ENCODE measurements at places on chromosomes 13 and 19.

DNA sequence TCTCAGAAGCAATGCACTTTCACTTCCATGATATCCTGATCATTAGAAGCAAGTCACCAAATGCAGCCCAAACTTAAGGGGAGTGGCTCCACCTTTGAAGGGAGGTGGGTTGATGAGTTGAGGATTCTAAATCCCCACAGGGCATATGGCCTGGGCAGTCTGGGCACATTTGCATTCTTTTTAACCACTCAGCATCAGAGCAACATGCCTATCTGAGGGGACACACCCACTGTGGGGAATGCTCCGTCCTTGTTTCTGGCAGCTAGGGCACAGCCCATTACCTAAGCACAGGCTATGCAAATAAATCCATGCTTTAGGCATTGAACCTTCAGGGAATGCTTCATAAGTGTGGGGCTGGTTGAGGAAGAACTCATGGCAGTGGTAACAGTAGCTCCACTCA is 12.3 kb upstream of the SACS start:
- DNase-seq, result no peak

GRCh38 chr13:93466502-93467036 is 240.0 kb downstream of the GPC6 start:
- DNase-seq, result no peak

DNA sequence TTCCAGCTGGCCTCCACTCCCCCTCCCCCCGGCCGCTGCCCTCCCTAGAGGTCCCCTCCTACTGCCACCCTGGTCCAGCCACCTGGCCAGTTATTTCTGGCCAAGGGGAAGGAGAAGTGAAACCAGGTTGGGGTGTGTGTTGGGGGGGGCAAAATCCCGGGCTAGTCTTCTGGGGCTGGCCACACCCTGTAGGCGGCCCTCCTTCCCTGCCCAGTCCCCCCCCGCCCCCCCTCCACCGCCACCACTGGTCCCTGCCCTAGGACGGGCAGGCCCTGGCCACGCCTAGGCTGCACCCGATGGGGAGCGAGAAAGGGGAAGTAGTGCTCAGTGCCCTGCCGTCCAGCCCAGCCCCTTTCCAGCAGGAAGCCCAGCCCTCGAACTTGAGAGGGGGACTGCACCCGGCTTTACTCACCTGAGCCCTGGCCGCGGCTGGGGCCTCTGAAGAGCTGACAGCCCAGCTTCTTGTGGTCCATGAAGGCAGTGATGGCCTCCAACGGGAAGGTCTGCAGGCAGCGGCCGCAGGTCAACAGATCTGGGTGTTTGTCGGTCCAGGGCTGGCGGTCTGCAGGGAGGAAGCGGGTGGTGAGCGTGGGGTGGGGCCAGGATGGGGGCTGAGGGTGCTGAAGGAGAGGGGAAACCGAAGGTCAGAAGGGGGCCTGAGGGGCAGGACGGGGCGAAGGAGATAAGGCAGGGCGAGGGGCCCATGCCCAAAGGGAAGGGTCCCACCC is 813 bp downstream of the ZNF296 start:
- no peak for DNase-seq

GRCh38 chr13:51587372-51587771 is 3.1 kb downstream of the WDFY2 start:
- no peak for DNase-seq

DNA sequence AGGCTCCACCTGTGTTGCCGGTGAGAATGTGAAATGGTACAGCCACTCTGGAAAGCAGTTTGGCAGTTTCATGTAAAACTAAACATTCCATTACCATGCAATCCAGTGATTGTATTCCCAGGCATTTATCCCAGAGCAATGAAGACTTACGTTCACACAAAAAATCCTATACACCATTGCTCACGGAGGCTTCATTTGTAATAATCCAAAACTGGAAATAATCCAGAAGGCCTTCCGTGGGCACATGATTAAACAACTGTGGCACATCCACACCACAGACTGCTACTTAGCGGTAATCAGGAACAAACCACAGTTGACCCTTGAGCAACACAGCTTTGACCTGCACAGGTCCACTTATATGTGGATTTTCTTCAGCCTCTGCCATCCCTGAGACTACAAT is 339.7 kb downstream of the MTUS2 start:
- DNase-seq, result no peak

- DNase-seq, result no peak
Measured at GRCh38 chr19:37980419-37981170, 73.6 kb downstream of the SIPA1L3 start.

DNA sequence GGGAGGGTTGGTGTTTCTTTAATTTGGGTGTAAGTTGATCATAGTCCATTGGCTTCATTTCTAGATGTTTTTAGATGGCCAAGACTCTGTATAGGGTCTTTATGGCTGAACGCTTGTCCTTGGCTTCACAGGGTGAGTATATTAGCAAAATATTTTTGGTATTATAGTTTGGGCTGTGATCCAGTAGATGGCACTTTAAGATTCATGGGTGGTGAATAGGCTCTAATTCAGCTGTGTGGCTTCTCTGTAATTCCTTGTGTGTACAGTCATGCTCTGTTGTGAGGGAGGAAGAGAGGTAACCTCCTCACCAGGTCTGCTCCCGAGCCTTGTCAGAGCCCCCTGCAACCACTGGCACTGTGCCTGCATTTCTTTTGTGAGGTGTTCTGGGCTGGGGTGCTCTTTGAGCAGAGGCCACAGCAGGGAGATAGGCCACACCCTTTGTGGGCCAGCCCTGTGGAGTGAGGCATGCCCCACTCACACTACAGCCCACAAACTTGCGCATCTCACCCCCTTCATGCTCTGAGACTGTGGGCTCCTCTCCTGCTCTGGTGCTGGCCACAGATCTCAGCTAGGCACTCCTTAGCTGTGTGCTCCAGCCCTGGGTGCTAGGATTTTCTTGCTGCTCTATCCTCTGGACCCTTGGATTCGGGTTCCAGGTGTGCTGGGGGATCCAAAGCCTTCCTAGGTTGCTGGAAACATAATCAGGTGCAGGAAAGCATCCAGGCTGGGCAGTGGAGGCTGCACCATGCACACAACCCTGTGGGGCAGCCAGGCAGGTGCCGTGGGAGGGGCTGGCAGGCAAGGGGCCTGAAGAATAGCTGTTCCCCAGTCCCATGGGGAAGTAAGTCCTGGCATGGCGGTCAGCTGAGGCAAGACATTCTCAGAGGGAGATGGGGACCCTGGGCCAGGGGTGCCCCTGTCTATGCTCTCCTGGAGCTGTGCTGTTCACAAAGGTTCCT is 193.9 kb downstream of the GPC5 start:
- DNase-seq, result no peak

- peak; percentile 3 for DNase-seq
Measured at GRCh38 chr13:74040200-74040599, 94.0 kb downstream of the KLF12 start.

GRCh38 chr19:38815059-38816001 is 2.6 kb upstream of the LGALS4 start:
- no peak for DNase-seq

DNA sequence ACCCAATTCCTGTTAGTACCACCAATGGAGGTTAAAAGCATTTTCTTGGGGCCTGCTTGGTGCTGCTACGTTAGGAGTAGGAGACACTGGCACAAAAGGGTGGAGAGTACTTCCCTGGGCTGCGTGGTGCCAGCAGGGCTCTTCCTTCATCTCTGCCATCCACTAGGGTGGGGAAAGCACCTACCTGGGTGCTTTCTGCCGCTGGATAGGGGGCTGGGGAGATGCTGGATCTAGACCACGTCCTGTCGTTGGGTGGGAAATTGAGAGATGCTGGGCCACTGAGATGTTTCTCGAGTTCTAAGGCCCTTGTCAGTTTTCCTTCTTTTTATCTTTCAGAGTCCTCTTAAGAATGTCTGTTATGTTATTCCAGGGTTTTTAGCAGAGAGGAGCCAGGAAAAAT is 6.7 kb upstream of the FCGBP start:
- DNase-seq, result no peak

GRCh38 chr13:74251778-74252519 is 117.7 kb upstream of the KLF12 start:
- DNase-seq, result no peak

DNA sequence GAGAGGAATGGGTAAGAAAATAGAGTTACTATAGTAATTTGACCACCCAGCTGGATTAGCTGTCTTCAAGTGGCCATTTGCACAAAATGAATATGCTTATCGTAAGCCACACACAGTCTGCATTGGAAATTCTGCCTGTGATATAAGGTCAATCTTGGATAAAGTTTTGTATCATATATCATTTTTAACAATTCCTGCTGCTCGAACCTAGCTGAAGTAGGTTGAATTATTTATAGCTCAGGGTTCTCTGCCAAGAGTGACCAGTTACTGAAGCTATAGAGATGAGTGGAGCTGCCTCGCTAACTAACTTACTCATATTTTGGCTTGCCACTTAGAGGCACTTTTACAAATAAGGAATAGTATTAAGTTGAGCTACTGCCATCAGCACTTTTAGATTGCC is 220.9 kb downstream of the RGCC start:
- DNase-seq, result no peak

DNA sequence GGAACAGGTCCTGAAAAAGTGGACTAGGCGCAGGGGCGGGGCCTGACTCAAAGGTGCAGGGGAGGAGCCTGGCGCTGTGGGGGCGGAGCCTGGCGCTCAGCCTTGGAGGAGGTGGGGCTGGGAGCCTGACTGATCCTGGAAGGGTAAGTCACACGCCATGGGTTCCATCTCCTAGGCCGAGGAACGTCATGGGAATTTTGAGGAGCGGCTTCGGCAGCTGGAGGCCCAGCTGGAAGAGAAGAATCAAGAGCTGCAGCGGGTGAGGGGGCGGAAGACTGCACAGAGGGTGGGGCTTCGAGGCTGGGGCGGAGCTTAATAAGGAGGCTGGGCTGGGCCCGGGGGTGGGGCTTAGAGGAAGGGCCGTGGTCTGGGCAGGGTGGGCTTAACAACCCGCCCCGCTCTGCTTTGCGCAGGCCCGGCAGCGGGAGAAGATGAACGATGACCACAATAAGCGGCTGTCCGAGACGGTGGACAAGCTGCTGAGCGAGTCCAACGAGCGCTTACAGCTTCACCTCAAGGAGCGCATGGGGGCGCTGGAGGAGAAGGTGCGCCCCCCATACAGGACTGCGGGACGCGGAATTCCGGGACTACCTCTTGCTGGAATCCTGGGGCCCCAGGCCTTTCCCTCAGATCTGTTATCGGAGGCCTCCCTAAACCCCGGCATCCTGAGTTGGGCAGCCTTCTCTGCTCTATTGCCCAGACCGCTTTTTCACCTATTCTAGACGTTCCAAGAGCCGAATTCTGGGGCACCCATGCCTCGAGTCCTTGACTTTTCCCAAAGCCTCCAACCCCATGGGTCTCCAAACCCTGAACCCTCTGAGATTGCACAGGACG is 14.5 kb downstream of the PPFIA3 start:
- DNase-seq, result no peak

GRCh38 chr19:50492303-50493052 is 15.8 kb upstream of the GARIN5A start:
- no peak for DNase-seq

DNA sequence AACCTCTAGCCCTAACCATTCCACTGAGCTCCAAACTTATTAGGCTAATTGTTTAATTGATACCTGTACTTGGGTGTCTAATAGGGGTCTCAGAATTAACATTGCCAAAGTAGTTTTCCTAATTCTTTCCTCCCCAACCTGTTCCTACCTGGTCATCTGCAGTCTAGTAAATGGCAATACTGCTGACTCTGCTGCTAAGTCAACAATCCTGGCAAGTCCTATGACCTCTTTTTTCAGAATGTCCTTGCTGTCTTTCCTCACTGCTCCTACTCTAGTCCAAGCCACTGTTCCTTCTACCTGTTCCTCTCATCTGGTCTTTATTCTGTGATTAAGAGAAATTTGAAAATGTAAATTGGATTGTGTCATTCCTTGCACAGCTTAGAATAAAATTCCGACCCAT is 143.9 kb downstream of the MTUS2 start:
- DNase-seq, result no peak

GRCh38 chr19:32241932-32242710 is 103.3 kb upstream of the ZNF507 start:
- DNase-seq, result no peak

- no peak for DNase-seq
Measured at GRCh38 chr19:1189419-1189818, 15.4 kb upstream of the SBNO2 start.

- DNase-seq, result no peak
Measured at GRCh38 chr13:28655561-28655960, 3.4 kb upstream of the POMP start.

DNA sequence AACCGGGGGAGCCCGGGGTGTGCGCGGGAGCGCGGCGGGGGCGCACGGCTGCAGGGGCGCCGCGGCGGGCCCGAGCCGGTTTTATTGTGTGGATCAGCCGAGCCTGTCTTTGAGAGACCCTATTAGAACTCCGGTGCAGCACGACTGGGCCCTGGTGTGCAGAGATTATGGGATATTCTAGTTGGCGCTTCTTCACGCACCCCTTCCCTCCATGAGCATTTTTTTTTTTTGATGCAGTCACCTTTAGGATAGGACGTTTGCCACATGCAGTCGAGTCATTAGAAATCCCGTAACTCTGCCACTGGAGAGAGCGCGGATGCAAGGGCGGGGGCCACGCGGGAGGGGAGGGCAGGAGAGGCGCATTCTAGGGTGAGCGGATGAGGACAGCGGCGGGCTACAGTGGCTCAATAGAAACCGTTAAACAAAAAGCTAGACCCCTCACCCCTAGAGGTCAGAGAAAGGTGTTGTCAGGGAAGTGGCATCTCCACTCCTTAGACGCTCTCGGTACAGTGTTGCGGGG is 3.7 kb downstream of the FGF9 start:
- no peak for DNase-seq

- no peak for DNase-seq
Measured at GRCh38 chr19:29798774-29799497, 12.9 kb upstream of the CCNE1 start.

- DNase-seq, result no peak
Measured at GRCh38 chr19:778910-779653, 18.2 kb upstream of the PTBP1 start.

DNA sequence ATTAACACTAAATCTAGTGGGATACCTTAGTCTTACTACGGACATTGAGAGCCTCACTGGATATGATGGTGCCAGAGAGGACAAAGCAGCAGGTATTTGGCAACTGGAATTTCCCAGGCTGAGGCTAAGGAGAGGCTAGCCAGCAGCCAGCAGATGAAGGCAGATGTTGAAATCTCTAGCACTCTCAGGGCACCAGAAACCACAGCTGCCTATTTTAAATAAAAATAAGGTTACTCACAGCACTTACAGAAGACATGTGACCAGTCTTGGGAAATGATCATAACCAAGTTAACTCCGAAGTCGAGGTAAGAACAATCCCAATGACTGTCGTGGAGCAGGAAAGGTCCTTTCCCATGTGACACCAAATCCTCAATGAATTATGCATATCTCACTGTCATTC is 1726.0 kb downstream of the EFNB2 start:
- DNase-seq, result no peak

- DNase-seq, result no peak
Measured at GRCh38 chr13:27057817-27058216, 113.8 kb downstream of the USP12 start.

DNA sequence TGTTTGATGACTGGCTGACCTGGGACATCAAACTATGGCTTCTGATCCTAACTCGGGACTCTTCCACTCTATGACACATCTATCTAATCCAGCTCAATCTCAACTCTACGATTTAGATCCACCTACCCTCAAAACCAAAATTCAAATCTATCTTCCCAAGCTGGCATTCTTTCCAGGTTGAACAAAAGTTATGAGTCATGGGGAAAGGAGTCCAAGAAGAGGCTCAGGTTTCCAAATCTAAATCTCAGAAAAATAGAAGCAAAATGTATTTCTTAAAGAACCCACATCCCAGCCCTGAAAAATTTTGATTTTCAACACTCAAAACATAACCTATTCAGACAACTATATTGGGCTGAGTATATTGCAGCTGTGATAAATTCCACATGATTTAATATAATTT is 143.9 kb upstream of the IPO5 start:
- no peak for DNase-seq

- DNase-seq, result no peak
Measured at GRCh38 chr13:110327051-110327721, 20.1 kb downstream of the COL4A2 start.
